ENCODE measurements at places on chromosomes 6 and 20.

DNA sequence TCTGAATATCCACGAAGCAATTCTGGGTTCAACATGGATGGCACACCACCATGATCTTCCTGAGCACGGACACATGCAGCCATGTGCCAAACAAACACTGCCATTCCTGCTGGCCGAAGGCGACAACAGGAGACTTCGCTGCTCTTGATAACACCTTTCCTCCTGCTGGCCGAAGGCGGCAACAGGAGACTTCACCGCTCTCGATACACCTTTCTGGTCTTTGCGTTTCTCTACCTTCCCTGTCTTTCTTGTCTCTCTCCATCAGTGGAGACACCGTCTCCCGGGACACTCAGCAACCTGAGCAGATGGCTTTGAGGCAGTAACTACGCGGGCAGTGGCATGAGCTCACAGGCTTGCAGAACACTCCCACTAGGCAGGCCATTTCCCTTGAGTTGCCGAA, 54.9 kb upstream of the MPC1 start:
- DNase-seq, result no peak

GRCh38 chr20:16801919-16802651, 53.9 kb downstream of the OTOR start:
- DNase-seq, result no peak

- no peak for DNase-seq
Observed at GRCh38 chr20:4087923-4088322, 72.6 kb upstream of the RNF24 start.

DNA sequence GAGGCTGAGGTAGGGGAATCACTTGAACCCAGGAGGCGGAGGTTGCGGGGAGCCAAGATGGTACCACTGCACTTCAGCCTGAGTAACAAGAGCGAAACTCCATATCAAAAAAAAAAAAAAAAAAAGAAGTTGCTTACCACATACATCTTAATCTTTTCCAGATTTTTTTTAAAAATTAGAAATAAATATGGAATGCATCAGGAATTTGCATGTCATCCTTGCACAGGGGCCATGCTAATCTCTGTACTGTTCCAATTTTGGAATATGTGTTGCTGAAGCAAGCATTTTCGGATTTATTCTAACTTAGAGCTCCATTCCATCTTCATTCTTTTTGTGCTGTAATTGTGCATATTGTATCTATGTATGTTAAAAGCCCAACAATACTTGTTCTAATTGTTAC, 62.5 kb downstream of the TRPC4AP start:
- no peak for DNase-seq

- DNase-seq, result no peak
Observed at GRCh38 chr20:46009816-46010215, 1.1 kb downstream of the MMP9 start.

- no peak for DNase-seq
Observed at GRCh38 chr6:40541556-40542174, 45.5 kb downstream of the LRFN2 start.

DNA sequence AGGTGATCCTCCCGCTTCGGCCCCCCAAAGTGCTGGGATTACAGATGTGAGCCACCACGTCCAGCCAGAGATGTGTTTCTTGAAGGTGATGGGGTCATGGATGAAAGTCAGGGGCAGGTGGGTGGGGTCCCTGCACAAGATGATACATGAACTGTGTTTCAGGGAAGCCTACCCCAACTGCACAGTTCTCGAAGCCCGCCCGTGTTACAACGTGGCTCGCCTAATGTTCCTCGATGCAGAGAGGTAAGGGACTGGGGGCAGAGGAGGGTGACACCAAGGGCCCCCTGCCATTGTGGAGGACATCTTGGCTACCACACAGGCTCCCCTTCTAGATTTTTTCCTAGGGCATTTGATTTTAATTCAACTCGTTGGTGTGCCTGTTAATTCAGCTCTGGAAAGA, 11.9 kb upstream of the CAPN11 start:
- DNase-seq, result no peak

GRCh38 chr6:55812509-55812908, 62.9 kb downstream of the BMP5 start:
- no peak for DNase-seq

- no peak for DNase-seq
Observed at GRCh38 chr6:38510205-38510604, 129.5 kb downstream of the BTBD9 start.

DNA sequence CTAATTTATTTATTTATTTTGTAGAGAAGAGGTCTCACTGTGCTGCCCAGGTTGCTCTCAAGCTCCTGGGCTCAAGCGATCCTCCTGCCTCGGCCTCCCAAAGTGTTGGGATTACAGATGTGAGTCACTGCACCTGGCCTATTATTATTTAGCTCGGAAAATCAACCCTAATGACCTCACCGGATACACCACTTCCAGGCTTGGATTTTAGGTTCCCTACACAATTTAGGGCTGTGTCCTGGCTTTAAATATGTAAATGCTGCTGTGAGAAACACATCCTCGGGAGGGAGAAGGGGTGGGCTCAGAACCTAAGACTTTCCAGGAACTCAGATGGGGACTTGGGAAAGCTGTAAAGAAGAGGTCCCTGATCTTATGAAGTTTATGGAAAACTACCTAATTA, 51.0 kb upstream of the SLC32A1 start:
- DNase-seq, result no peak

- no peak for DNase-seq
Observed at GRCh38 chr20:44019638-44020335, 105.1 kb downstream of the TOX2 start.

GRCh38 chr6:64914124-64914523, 792.9 kb downstream of the EYS start:
- no peak for DNase-seq

DNA sequence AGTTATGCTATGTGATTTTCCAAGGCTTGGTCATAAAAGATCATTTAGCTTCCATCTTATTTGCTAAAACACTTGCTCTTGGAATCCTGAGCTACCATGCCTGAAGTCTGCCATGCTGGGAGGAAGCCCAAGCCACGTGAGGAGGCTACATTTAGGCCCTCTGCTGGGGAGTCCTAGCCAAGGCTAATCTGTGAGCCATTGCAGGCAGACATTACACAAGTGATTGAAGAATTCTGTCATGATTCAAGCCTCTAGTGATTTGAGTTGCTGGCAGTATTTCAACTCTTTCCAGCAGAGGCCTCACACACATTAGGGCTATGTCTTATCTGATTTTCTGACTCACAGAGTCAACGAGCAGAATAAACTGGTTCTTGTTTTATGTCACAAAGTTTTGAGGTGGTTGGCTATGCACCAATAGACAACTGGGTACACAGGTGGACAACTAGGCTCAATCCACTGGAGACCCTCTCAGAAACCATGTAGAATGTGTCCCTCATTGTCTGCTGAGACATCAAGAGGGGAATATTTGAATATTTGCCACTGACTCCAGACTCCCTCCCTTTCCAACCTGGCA, 227.2 kb upstream of the SULF2 start:
- DNase-seq, result no peak

DNA sequence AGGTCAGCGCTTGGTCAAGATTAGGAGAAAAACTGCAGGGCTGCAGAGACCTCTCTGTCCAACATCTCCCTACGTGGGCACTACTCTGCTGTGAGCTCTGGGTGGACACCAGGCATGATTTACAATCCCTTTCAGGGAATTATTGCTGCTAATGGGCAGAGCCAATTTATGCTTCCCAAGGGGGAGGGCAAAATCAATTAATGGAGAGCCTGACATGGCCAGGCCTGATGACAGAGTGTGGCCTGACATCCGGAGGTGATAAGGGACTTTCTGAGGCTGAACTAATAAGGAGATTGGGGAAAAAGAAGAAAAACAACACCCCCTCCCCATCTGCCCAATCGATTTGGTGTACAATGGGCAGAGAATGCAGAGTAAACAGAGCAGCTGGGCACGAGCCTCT, 5.0 kb upstream of the KCNK16 start:
- DNase-seq, result no peak

DNA sequence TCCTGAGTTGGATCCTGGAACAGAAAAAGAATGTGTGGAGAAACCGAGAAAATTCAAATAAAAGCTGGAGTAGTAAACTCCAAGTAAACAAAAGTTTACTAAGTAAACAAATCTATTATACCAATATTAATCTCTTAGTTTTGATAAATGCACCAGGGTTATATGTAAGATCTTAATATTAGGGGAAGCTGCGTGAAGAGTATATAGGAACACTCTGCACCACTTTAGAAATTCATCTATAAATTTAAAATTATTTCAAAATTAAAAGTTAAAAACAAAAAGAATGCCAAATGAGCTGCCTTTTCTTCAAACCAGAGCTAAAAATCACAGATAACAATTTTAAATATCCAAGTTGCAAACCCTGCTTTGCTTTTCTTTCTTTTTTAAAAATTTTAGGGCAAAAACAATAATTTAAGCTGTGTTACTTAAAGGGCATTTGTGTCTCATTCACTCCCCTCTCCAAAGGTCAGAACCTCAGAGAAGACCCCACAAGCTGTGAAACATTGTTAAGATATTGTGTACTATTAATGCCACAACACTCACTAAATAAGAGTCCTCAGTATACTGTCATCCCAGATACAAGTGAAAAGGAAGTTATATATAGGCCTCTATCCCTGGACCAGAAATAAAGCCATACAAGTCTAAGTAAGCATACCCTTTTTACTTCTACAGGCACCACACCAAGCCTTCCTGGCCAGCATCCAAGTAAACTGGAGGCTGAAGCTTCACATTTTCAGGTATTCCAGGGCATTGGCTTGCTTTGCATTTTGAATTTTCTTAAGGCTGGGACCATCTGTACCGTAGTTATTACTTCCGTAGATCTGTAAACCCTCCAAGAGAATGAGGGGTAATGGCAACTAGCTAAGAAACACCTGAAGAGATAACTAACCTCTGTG, 7.0 kb downstream of the DNAAF9 start:
- DNase-seq, result no peak

GRCh38 chr6:111353912-111354462, 129.0 kb downstream of the REV3L start:
- DNase-seq, result no peak

DNA sequence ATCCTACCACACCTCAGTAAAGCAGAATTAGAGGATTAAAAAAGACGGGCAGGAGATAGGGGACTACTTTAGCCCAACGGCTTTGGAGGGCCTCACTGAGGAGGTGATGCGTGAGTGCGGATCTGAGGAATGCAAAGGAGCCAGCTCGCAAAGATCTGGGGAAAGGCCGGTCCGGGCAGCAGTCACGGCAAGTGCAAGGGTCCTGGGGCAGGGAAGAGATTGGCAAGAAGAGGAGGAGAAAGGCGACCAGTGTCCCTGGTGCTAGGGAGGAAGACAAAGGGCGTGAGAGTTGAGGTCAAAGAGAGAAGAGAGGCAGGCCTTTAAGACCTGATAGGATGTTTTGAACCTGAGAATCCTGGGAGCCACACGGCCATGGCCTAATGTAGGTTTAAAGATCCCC, 86.8 kb downstream of the KCNB1 start:
- DNase-seq, result no peak
